ENCODE measurements at places on chromosomes 16 and 17.

DNA sequence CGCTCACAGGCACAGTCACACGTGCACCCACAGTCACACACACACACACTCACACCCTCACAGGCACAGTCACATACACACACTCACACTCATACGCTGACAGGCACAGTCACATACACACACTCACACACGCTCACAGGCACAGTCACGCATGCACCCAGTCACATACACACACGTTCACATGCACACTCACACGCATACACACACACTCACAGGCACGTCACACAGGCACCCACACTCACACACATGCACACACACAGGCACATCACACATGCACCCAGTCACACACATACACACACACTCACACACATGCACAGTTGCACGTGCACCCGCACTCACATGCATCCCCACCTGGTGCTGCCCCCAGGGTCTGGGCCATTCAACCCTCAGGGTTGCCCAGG is 46.1 kb upstream of the CBFA2T3 start:
- DNase-seq, result no peak

DNA sequence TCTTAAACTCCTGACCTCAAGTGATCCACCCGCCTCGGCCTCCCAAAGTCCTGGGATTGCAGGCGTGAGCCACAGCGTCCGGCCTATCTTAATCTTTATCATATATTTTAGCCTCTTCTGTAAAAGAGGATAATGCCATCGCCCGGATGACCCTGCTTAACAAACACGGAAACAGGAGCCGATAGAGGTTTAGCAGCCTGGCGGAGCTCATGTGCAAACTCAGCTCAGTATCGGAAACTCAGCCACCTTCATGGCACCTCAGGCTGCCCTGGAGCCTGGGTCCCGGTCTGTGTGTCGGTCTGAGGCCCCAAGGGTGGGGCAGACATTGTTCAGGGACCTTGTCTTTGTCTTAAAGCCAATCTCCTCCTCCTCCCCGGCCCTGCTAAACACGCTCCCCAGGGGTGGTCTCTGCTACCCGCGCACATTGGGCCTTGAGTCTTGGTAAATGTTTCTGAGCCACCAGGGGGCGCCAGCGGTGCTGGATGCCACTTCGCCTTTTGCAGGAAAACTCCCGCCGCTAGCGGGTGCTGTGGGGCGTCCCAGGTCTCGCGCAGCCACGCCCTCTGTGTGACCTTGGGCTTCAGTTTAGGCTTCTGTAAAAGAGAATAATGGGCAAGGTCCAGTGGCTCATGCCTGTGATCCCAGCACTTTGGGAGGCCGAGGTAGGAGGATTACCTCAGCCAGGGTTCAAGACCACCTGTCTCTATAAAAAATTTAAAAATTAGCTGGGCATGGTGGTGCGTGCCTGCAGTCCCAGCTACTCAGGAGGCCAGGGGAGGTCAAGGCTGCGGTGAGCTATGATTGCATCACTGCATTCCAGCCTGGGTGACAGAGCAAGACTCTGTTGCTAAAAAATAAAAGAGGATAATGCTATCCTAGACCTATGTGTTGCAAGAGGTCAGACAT is 2.7 kb downstream of the CETP start:
- peak; percentile 96 for DNase-seq

DNA sequence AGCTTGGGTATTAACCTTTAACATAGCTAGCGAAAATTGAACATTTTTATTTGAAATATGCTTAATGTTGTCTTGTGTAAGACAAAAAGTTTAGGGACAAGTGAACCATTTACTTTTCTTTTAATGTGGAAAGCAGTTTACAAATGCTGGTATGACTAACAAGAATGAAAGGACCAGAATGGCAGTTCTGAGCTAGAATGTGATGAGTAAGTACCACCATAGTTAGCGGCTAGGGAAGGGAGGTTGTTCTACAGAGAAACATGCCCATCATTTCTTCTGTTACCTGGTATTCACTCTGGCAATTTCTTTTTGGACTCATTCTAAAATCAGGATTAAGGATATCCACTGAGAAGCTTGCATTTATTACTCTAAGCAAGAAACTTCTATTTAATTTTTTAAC is 121.1 kb downstream of the WWOX start:
- DNase-seq, result no peak

GRCh38 chr17:66317629-66318028 is 15.2 kb downstream of the PRKCA start:
- no peak for DNase-seq

DNA sequence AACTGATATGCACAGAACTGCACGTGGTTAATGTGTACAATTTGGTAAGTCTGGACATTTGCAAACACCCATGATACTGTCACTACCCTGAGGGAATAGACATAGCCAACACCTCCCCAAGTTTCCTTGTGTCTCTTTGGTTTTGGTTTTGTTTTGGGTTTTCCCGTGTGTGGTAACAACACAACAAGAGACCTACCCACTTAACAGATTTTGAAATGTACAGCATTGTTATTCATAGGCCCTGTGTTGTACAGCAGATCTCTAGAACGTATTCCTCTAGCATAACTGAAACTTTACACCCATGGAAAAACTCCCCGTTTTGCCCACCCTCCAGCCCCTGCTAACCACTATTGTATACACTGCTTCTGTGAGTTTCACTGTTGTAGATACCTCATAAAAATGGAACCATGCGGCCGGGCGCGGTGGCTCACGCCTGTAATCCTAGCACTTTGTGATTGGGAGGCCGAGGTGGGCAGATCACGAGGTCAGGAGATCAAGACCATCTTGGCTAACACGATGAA is 76.3 kb upstream of the TBC1D3K start:
- no peak for DNase-seq

DNA sequence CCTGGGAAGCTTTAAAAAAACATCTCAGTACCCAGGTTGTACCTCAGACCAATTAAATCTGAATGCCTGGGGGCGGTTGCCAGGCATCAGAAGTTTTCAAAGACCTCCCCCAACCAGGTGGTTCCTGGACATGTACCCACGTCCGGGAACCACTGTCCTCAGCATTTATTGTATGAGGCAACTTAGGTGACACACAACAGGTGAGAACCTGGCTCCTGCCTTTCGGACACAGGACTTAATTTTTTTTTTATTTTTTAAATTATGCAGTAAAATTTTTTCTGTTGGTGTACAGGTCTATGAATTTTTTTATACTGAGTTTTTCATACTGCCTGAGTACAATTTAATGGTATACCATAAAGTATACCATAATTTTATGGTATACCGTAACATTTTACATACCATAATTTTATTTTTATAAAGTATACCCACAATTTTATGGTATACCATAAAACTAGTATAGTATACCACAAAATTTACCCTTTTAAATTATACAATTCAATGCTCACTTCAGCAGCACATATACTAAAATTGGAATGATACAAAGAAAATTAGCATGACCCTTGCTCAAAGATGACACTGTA is 38.7 kb upstream of the DHX8 start:
- no peak for DNase-seq

DNA sequence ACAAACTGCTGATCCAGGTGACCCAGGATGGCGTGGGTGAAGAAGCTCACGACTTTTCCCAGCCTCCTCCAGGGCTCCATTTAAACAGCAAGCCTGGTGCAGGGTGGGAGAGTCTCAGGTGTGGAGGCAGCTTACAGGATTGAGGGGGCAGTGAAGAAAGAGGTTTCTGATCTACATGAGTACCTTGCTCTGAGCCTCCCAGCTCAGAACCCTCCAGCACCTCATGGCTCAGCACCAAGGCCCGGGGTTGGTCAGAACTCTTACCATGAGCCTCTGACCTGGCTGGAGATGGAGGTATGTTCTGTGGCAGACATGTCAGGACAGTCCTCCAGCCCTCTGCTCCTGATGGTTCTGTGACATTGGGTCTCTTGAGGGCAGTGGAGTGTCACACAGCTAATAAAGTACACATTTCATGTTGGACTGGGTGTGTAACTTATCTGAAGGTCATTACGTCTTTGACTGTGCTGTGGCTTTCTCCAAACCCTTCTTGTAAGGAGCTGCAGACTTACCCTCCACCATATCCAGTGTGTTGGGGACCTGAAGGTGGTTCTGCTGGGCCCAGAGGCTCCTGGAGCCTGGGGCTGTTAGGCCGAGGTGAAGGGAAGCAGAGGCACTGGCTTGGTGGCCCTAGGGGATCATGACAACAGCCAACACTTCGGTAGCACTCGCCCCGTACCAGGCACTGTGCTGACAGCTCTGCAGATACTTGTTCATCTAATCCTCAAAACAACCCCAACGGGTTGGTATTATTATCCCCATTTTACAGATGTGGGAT is 3.8 kb upstream of the DCAF7 start:
- no peak for DNase-seq

GRCh38 chr17:44254361-44255095 is 13.4 kb downstream of the SLC4A1 start:
- DNase-seq, result no peak

- DNase-seq, result no peak
These were observed 176.8 kb downstream of the SLC39A11 start for GRCh38 chr17:72915625-72916081.

DNA sequence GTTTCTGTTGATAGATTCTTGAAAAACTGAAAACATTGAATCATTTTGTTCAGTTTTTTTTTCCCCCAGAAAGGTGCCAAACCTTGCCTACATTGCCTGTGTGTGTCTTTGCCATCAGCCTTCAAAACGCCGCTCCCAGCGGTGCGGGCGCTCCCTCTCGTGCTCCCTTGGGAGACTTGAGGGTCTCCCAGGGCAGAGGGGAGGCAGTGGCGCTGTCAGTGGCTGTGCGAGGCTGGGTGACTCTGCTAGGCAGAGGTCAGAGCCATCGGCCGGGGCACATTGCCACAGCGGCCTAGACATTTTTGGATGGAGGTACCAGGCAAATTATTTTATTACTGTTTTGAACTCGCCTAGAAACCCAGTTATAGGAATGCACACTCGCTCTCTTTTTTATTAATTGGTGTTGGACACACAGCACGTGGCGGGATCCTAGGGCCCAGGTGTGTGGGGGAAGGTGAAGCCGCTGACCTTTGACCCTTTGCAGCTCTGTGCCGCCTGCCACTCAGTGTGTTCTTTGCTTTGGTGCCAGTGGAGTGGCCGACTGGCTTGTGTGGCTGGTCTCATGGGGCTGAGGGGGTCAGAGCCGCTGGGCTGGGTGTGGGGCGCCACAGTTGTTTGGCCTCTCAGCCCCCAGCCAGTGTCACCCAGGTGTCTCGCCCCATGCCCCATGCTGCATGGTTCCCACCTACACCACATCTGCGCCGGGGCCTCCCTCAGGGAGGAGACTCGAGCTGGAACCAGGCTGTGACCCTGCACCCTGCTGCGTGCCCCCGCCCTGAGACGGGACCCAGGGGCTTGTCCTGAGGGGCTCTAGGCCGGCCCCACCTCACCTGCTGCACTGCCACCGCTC is 115.7 kb downstream of the BANP start:
- no peak for DNase-seq

GRCh38 chr16:20995711-20996110 is 95.1 kb downstream of the LYRM1 start:
- DNase-seq, result no peak

DNA sequence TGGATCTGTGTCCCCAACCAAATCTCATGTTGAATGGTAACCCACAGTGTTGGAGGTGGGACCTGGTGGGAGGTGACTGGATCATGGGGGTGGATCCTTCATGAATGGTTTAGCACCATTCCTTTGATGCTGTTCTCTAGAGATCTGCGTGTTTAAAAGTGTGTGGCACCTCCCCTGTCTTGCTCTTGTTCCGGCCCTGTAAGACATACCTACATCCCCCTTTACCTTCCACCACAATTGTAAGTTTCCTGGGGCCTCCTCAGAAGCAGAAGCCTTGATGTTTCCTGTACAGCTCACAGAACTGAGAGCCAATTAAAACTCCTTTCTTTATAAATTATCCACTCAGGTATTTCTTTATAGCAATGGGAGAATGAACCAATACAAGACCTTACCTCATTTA is 257.7 kb downstream of the XYLT1 start:
- DNase-seq, result peak; percentile 33

DNA sequence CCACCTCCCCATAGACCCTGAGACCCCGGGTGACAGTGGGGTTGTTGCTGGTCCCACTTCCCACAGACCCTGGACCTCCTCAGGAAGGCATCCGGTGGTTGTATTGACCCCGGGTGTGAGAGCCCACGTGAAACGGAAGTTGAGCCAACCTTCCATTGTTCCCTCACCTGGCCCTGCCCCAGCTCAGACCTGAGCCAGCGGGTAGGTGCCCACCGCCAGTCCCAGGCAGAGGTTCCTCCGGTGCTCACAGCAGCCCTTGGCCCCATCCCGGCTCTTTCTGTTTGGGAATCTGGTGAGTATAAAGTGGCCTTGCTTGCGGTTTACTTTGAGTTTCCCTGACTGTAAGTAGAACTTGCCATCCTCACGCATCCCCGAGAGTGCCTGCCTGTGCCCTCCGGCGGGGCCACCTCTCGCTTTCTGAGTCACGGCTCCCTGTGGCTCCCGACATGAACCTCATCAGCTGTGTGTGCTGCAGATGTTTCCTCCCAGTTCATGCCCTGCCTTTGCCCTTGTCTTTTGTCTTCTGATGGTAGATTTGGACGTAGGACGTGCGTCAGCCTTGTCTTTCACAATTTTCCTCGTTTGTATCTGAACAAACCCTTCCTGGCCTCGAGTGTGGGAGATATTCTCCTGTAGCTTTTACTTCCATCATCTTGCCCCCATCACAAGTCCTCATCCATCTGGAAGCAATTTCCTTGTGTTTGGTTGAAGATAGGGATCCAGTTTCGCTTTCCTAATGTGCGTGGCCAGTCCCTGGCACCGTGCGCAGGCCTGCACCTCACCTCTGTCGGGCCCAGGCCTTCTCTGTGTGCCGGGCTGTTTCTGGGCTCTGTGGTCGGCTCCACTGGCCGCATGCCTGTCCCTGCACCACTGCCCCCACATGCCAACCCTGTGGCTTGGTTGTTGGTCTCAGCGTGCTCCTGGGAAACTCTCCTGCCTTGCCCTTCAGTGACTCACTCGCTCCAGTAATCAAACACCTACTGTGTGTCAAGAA is 76.0 kb downstream of the METRNL start:
- no peak for DNase-seq

DNA sequence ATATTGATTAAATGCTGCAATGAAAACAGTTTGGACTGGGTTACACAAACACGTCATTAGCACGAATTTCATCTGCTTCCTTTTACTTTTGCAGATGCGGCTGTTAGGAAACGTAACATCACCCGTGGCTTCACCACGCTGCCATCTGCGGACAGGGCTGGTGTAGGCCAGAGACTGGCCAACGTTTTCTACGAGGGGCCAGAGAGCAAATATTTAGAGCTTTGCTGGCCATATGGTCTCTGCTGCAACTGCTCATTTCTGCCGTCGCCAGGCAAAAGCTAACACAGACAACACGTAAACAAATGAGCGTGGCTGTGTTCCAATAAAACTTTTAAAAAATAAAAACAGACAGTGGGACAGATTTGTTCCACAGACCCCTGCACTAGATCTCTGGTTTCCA is 96.6 kb downstream of the ENGASE start:
- DNase-seq, result no peak

GRCh38 chr17:82356845-82357355 is 2.1 kb upstream of the TEX19 start:
- DNase-seq, result no peak

- no peak for DNase-seq
These were observed 144.6 kb downstream of the FOXL1 start for GRCh38 chr16:86722970-86723369.
